ENCODE measurements at places on chromosomes 7 and 10.

GRCh38 chr7:43584195-43584586 is 1.3 kb downstream of the STK17A start:
- DNase-seq: no peak

DNA sequence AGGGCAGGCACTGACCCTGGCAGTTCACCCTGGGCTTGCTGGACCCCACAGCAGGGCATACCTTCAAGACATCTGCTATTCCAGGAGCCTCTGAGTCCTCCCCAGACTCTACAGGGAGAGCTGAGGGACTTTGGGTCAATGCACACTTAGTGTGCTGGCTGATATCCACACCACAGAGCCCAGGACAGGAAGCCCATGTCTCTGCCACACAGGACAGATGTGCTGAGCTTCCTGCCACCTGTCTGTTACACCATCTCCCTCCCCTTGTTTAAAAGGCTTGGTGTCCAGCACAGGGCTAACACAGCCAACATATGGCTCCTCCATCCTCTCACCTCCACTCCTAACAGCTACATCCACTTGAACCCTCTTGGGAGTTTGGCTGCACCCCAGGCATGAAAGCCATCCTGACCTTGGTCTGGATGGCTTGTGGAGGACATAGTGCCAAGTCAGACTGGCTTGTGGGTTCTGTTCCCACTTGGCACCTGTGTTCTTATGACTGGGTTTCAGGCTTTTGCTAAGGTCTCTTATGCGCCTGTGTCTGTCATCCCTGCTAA is 529.8 kb downstream of the GALNT17 start:
- no peak for DNase-seq

GRCh38 chr7:27999829-28000228 is 180.8 kb downstream of the JAZF1 start:
- DNase-seq: no peak

DNA sequence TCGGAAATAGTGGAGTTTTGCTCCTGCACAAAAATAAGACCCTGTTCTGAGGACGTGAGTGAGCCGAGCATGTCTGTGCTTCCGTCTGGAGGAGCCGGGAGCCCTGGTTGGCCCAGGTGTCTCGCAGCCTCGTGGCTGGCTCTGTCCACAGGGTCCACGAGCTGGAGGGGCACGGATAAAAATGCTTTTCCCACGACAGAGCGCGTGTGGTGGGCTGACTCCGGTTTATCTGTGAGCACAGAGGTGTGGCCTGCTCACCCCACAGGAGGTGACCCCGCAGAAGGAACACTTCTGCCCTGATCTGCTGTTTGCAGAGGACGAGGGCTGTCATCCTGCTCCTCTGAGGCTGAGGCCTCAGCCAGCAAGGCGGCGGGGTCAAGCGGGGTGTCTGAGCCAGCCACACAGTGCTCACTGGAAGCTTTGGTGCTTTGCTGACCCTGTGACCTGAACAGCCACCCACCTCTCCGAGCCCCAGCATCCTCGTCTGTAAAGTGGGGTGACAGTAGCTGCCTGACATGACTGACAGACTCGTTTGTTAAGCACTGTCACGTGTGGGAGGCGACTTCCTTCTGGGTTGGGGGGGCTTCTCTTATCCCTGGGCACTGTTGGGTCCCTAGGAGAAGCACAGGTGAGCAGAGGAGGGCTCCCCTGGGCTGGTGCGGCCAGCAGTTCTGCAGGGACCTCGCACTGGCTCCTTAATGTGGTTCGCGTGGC is 162.5 kb downstream of the DNAJB6 start:
- no peak for DNase-seq

DNA sequence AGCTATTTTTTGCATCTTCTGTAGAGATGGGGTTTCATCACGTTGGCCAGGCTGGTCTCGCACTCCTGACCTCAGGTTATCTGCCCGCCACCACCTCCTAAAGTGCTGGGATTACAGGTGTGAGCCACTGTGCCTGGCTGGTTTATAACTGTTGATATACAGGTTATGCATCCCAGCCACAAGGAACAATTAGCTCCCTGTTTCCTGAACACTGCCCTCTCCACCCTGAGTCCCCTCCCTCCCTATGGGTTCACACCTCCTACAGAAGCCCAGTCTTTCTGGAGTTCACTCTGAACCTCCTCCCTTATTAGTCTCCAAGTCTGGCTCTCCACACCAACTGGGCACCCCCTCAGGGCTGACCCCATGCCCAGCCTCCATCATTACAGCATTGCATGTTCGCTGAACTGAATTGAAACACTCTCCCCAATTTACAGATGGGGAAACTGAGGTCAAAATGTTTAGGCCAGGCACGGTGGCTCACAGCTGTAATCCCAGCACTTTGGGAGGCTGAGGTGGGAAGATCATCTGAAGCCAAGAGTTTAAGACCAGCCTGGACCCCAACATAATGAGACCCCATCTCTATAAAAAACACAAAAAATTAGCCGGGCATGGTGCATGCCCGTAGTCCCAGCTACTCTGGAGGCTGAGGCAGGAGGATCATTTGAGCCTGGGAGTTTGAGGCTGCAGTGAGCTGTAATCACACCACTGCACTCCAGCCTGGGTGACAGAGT is 1.7 kb upstream of the CLIP2 start:
- DNase-seq: no peak

DNA sequence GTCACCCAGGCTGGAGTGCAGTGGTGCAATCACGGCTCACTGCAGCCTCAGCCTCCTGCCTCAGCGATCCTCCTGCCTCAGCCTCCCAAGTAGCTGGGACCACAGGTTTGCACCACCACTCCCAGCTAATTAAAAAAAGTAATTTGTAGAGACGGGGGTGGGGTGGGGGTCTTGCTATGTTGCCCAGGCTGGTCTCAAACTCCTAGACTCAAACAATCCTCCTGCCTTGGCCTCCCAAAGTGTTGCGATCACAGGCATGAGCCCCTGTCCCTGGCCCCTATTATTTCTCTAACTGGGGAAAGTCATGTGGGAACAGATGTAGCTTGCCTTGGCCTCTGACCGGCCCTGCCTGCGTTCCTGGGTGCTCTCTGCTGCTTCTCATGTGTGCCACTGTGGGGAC is 178.7 kb downstream of the RNF216 start:
- no peak for DNase-seq

- DNase-seq: no peak
Observed at GRCh38 chr10:99698504-99699080, 33.3 kb downstream of the COX15 start.

GRCh38 chr10:3811291-3811870 is 26.4 kb upstream of the KLF6 start:
- no peak for DNase-seq

- DNase-seq: no peak
Observed at GRCh38 chr10:132912713-132913558, 29.4 kb downstream of the CFAP46 start.

GRCh38 chr10:130201043-130201380 is 64.8 kb downstream of the GLRX3 start:
- no peak for DNase-seq

- DNase-seq: no peak
Observed at GRCh38 chr7:100598425-100598824, 3.7 kb upstream of the PCOLCE start.

GRCh38 chr7:157564517-157565177 is 227.8 kb downstream of the DNAJB6 start:
- no peak for DNase-seq

DNA sequence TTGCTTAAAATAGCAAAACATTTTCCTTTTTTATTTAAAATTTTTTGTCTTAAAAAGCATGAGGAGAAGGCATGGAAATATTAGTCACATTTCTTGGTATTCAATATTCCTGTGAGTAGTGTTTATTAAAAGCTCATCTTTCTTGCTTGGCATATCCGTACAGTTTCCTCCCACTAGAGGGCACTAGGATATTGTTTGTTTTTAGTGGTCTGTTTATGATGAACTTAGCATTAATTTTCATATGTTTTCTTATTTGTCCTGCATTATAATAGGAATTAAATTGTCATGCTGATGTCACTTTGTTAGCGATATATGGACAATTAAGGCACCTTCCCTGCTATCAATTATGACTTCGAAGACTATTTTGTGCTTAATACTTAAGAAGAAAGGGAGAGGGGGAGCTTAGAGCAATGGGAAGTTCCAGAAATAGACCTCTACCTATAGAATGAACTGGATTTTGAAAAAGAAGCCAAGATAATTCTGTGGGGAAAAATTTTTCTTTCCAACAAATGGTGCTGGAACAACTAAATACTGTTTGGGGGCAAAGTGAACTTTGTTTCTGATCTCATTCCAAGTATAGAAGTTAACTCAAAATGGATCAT is 91.0 kb upstream of the STRIP2 start:
- no peak for DNase-seq

DNA sequence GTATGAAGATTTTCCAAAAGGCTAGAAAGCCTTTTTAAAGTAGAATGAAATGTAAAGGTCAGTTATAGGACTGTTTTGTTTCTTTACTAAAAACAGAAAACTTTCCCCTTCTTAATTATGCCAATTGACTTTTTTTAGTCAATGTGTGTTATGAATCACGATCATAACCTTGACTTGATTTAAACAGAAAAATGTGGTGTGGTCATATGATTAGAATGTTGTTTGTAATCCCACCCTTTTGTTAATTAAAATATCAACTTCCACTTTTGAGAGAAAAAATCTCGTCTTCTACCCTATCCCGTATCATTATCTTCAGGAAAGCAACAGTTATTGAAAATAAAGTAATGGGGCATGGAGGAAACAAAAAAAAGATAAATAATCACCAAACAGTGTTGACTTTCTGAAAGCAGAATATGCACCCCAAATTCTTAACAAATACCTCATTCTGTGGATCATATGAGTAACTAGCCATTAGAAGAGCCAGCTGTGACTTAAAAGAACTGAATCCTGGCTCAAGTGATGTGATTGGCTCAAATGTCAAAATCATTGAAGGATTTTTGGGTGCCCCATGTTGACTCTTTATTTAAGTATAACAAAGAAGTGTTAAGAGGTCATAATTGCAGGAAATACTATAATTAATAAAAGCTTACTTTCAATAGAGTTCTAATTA is 32.3 kb upstream of the SLC16A12 start:
- no peak for DNase-seq

GRCh38 chr7:35752742-35753141 is 48.1 kb upstream of the SEPTIN7 start:
- no peak for DNase-seq

- no peak for DNase-seq
Observed at GRCh38 chr10:59970396-59971368, 64.3 kb upstream of the CCDC6 start.

All from NCI-H2081 treated with DMSO at 0.1 percent for 48 hours (cell line).